ENCODE measurements at places on chromosomes 6 and 20.

DNA sequence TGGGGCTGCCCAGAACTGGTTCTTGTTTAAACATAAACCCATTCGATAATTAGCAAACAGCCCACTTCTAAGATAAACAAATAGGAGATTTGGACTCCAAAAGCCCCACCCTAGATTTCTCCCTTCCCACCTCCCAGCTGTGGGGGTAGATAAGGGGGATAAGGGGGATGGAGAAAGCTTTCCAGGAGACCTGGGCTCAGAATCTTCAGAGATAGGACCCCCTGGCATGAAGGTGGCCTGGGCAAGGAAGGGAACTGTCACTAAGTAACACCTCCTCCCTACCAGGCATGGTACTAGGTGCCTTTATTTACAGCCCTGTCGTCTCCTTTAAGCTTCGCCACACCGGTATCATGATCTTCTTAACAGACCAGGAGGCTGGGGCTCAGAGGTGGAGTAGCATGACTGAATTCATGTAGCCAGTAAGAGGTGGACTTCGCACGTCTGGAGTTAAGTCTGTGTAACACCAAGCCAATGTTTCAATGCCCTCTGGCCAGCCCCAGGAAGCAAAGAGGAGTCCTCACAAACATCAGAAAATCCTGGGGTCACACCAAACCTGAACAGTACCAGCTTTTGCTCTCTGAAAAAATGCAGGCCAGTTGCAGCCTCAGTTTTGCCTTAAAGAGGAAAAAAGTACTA lies 4.6 kb downstream of the SDC4 start:
- DNase-seq: no peak

DNA sequence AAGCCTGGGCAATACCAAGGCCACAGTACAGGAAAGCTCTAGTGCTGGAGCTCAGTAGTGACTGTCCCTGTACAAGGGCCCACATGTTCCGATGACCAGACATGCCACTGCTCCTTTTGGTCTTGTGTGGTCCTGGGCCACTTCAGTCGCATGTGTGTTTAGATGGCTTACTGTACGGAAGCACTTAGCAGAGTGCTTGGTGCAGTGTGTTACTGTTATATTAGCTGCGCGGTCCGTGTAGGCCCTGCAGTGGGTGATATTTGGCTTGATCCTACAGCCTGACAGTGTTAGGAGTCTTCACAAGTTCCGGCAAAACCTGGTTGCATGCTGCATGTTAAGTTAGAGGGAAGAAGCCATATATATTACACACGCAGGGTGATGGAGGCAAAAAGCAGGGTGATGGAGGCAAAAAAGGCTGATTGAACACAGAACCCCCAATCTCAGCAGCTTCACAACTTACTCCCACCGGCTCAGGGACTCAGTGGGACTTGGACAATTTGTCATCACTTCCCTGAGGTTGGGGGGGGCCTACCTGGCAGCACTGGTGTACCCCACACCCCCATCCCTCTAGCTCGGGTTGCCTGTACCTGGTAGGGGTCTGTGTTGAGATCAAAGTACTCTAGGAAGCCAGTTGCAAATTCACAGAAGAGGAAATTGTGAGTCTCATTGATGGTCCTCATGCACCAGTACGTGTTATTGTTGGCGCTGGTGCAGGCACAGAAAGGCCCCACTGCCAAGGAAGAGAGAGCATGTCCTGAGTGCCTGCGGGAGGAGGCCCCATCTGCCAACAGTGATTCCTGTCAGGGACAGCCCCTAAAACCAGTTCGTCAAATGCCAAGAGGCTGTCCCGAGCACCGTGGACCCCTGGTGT lies 122.6 kb downstream of the SULF2 start:
- no peak for DNase-seq

GRCh38 chr6:26233649-26234420 lies 131.2 kb upstream of the BTN3A2 start:
- no peak for DNase-seq

GRCh38 chr6:150492507-150492906 lies 107.2 kb upstream of the PLEKHG1 start:
- DNase-seq: no peak

DNA sequence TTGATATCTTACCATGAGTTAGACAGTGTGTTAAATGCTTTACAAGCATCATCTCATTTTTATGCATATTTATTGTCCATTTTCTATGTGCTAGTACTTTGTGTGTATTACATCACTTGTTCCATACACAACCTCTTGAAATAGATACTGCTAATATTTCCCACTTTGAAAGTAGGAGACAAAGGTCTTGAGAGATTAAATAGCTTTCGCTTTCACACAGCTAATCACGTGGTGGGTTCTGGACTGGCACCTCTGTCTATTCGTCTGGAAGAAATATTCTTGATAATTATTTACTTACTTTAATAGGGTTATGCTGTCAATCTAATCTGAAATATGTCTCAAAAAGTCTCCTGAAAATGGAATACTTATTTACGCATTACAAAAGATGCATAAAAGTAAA lies 30.2 kb downstream of the EPHA7 start:
- DNase-seq: no peak

DNA sequence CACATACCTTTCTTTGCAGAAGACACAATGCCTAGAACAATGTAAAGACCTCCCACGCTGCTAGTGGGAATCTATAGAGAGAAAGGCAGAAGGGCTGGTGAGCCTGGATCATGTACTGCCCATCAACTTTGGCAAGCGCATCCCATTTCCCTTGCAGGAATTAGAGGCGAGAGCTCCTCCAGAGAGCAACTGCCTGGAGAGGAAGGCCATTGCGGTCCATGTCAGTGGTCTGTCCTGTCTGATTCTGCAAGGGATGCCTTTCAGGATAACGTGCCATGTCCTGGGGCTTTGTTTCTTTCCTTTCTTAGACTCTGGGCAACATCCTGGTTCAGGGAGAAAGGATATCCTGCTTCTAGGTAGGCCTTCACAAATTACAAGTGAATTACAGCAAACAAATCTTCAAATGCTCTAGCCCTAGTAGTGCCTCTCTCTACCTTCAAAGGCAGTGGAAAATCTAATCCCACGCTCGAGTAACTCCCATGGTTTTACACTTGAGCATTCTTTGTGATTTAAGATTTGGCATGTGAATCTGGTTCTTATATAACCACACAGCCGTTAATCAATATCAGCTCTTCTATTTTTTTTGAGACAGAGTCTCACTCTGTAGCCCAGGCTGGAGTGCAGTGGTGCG lies 38.5 kb downstream of the GCNT2 start:
- DNase-seq: no peak

DNA sequence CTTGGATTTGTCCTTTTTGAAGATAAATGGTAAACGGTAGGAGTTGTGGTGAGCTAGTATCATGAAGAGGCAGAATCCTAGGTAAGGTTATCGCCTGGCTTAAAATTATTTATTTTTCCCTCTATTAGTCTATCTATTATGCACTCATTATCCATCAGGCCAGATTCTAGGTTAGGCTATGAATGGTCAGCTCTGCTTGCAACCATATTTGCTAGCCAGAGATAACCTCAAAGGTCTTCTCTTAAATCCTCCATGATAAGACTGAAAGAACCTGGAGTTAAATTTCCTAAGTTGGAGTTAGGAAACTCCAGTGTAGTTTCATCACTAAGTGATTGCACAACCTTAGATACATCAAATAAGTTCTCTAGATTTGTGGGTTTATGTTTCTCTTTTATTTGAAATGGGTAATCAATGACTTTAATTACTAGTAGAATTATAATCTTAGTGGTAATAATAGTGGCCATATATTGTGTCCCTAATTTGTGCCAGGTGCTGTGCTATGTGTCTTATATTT lies 302.1 kb upstream of the RUNX2 start:
- DNase-seq: no peak

DNA sequence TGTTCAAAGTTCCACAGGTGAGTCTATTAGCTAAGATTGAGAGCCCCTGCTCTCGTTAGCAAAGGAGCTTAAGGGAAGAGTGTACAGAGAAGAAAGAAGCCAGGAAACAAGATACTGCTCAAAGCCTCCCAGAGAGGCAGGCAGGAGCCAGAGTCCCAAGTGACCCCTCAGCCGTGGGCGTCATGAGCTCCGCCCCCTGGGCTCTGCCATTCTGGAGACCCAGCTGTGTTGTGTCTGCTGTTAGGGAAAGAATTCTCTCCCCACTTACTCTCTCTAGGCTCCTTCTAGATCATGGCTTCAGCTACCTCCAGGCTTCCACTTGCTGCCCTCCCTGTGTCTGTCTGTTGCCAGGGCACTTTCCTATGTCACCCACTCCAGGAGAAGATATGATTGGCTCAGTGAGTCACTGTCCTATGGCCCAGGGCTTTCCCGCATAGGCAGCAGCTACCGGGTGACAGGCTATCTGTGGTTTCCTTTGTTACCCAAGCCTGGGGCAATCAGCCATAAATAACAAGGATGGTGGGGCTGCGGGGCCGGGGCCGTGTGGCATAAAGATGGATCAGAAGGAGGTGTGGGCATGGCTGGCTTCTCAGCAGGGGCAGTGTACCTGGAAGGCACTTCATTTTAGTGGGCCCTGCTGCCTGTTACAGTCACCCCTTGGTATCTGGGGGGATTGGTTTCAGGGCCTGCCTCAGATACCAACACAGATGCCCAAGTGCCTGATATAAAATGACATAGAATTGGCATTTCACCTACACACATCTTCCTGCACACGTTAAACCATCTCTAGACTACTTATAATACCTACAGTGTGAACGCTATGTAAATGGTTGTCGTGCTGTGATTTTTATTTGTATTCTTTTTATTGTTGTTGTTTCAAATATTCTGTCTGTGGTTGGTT lies 118.9 kb downstream of the ARMC2 start:
- no peak for DNase-seq

DNA sequence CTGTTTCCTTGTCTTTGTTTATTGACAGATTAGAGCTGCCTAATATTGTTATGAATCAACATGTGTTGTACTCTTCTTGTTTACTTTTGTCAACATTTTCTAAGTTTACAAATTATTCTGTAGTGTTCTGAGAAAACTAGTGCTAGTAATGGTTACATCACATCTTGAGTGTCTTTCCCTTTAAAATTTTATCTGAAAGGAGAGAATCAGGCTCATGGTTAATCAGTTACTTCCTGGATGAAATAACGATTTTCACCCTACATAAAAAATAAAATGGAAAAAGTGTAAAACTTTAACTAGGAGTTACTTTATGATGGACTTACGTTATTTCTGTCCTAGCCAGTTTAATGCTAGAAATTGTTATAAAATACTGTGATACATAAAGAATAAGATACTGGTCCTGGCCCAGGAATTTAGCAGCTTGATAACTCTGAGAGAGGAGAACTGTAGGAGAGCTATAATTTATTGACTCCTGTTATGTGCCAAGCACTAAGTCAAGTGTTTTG lies 26.4 kb upstream of the BMP5 start:
- DNase-seq: no peak

GRCh38 chr20:61163031-61163430 lies 89.0 kb upstream of the CDH4 start:
- DNase-seq: no peak

DNA sequence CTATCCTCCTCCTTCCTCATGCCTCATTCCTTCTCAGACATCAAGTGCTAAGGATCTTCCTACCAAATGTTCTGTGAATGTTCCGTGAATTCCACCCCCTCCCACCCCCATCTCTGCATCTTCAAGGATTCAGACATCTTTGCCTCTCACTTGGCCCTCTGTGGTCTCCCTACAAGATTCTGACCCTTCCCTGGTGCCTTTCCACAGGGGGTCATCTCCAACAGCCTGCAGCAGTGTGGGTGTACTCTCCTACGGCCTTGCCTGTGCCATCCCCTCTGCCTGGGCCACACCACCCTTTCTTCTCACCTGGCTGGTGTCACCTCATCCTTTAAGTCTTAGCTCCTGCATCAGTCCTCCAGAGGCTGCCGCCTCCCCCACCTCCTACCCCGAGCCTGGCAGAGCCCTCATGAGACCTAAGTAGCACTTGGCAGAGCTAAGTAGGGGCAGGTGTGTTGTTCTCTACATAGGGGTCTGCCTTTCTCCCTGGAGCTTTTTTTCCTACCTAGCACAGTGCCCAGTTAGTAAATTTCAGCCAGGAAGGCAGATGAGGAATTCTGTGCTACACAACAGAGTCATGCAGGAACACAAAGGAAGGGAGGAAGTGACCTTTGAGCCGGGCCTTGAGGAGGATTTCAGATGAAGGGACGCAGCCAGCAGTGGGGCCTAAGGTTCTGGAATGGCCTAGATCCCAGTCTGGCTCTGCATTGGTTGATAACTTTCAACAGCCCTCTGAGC lies 43.1 kb downstream of the TM9SF4 start:
- no peak for DNase-seq

DNA sequence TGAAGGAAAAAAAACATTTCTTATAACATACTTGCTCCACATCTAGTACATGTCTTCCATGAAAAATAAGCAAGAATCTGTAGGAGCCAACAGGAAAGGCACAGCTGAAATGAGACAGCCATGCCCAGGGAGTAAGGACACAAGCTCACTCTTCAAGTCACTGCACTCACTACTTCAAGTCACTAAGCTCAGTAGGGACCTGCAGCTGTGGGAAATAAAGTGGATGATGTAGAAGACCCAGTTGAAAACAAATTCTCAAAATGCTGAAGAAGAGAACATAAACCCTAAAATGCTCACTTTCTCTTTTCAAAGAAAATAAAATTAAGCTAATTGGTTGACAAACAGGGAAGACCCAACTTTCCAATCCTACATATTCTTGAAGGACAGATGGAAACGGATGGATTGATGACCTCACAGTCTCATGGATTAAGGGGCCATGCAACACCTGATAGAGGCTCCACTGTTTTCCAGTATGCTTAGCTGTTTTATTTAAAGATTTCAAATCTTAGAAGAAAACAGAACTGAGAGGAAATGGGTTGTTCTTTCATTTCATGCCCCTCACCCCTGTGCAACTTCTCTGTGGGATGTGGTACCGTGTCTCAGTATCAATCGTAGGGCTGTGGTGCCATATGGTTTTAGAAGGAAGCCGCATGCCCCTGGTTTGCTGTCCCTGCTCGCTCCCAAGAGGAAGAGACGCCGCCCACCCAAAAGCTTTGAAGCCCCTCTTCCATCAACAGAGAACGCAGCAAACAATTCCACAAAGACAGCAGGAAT lies 133.3 kb downstream of the WDR27 start:
- DNase-seq: no peak

GRCh38 chr6:4280707-4281106 lies 145.3 kb upstream of the ECI2 start:
- no peak for DNase-seq

GRCh38 chr20:43554369-43554768 lies 4.5 kb upstream of the SGK2 start:
- no peak for DNase-seq

DNA sequence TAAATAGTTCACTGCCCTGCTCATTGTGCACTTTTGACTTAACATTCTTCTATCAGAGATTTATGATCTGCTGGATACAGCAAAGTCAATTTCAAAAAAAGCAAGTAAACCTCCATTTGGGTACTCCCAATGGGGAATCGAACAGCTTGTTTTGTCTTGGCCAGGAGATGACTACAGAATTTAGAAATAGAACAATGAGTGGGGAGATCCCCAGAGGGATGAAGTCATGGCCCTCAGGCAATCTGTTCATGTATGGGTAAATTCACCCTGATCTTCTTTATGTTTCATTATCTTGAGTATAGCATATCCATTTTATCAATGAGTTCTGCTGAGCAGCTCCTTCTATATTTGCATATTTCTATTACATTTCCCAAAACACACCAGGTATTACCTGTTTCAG lies 1681.9 kb downstream of the HACE1 start:
- DNase-seq: no peak
